ENCODE measurements at places on chromosomes 3 and 15.

- no peak for DNase-seq
Measured at GRCh38 chr3:146953511-146953981, 348.4 kb upstream of the PLSCR5 start.

GRCh38 chr3:4899710-4900109 is 79.5 kb upstream of the BHLHE40 start:
- no peak for DNase-seq

DNA sequence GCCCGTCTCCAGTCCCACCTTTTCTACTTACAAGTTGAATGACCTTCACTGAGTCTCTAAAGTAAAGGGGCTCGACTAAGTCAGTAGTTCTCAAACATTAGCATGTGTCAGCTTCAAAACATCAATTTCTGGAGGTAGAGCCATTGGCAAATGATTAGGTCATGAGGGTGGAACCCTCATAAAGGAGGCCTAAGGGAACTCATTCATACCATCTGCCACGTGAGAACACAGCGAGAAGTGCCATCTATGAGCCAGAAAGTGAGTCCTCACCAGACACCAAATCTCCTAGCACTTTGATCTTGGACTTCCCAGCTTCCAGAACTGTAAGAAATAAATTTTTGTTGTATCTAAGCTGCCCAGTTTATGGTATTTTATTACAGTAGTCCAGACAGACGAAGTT is 129.8 kb downstream of the MEX3B start:
- DNase-seq: no peak

DNA sequence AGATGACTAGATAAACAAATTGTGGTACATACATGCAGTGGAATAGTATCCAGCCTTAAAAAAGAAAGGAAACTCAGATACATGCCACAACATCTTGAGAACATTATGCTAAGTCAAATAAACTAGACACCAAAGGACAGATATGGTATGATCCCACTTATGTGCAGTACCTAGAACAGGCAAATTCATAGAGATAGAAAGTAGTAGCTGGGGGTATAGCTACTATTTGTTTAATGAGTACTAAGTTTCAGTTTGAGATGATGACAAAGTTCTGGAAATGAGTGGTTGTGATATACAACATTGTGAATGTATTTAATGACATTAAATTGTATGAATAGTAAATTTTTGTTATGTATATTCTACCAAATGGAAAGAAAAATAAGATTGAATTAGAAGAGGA is 477.2 kb upstream of the CFAP20DC start:
- no peak for DNase-seq

- no peak for DNase-seq
Measured at GRCh38 chr15:66803749-66804148, 101.7 kb downstream of the SMAD6 start.

- no peak for DNase-seq
Measured at GRCh38 chr15:95464509-95464908, 866.0 kb upstream of the NR2F2 start.

GRCh38 chr3:128168836-128169235 is 15.6 kb downstream of the EEFSEC start:
- no peak for DNase-seq

GRCh38 chr15:81024936-81025335 is 24.2 kb downstream of the TLNRD1 start:
- no peak for DNase-seq

GRCh38 chr15:22903961-22904534 is 65.6 kb downstream of the NIPA2 start:
- DNase-seq: no peak

DNA sequence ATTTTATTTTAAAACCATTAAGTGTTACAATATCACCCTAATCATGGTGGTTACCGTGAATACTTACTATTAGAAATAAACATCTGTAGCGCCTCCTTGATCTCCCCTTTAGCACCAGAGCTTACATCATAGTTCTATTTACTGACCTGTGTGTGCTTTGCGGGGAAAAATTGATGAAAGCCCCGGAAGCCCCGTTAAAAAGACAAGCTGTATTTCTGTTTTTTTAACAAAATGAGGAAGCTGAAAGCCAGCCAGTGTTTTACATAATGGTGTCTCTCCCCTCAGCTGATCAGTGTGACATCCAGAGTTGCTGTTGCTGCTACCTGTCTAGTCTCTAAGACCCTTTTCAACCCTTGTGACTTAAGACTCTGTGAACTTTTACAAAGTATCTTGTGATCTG is 100.8 kb downstream of the OPA1 start:
- DNase-seq: no peak

- no peak for DNase-seq
Measured at GRCh38 chr15:69081310-69082004, 67.0 kb downstream of the NOX5 start.

GRCh38 chr15:31974154-31974794 is 56.0 kb upstream of the CHRNA7 start:
- DNase-seq: no peak

GRCh38 chr15:92655178-92655995 is at the start of gene FAM174B:
Gene FAM174B, minus strand, starts transcription at chr15:92655775.
- no peak for DNase-seq

GRCh38 chr3:185716436-185717108 is 108.3 kb downstream of the IGF2BP2 start:
- DNase-seq: no peak

GRCh38 chr15:59685737-59686297 is 3.3 kb downstream of the BNIP2 start:
- DNase-seq: no peak

DNA sequence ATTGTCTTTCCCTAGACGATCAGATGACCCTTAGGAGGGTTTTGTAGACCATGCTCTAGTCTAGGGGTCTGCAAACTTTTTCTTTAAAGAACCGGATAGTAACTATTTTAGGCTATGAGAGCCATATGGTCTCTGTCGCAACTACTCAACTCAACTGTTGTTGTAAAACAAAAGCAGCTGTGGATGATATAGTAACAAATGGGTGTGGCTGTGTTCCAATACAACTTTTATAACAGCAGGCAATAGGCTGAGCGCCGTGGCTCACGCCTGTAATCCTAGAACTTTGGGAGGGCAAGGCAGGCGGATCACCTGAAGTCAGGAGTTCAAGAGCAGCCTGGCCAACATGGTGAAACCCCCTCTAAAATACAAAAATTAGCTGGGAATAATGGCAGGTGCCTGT is 6.1 kb upstream of the CMTM6 start:
- DNase-seq: no peak

- DNase-seq: no peak
Measured at GRCh38 chr3:87900061-87900460, 158.7 kb downstream of the CGGBP1 start.

- DNase-seq: no peak
Measured at GRCh38 chr3:145134738-145135137, 1026.2 kb downstream of the PLOD2 start.

- no peak for DNase-seq
Measured at GRCh38 chr15:66779331-66780009, 77.4 kb downstream of the SMAD6 start.

- no peak for DNase-seq
Measured at GRCh38 chr15:97786741-97787140, 173.8 kb upstream of the ARRDC4 start.

DNA sequence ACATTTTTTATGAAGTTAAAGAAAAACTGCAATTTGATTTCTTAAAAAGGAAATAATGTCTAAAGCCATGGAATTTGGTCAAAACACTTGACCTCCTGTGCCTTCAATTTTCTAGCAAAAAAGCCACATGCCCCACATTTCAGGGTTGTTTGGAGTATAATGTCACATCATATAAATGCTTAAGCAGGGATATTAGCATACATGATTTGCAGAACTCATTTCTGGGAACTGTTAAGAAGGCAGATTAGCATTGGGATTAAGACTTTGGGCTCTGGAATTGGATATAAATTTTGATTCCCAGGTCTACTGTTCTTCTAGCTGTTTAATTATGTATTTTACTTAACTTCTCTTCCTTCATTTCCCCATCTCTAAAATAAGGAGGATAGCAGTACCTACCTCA is 59.2 kb downstream of the CDIN1 start:
- DNase-seq: no peak

- no peak for DNase-seq
Measured at GRCh38 chr3:12224181-12225147, 64.4 kb upstream of the PPARG start.

- DNase-seq: no peak
Measured at GRCh38 chr15:36622197-36622795, 42.9 kb downstream of the CDIN1 start.

- no peak for DNase-seq
Measured at GRCh38 chr3:61944726-61945125, 383.4 kb downstream of the PTPRG start.

DNA sequence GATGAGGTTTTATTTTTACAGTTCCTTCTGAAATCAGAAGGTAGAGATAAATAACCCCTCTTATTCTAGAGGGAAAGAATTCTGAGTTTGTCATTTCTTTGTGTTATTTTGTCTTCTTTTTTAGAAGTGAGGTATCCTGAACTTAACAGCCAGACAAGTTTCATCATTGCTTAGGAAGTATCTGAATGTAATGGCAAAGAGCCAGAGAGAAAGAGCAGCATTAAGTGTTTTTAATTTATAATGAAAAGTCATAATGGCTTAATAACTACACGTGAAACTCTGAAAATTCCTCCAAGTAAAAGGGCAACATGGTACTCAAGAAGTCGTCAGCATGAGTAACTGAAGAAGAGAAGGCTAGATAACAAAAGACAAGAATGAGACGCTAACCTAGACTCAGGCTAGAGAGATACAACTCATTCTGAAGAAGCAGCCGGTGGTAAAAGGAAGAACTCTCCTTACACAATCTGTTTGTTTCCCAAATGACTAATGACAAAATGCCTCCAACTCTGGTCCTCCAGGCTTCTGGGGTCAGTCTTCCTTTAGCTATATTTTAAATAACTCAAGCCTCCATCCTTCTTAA is 116.2 kb upstream of the NECTIN3 start:
- no peak for DNase-seq

GRCh38 chr3:136239094-136239493 is 11.0 kb upstream of the PCCB start:
- no peak for DNase-seq

DNA sequence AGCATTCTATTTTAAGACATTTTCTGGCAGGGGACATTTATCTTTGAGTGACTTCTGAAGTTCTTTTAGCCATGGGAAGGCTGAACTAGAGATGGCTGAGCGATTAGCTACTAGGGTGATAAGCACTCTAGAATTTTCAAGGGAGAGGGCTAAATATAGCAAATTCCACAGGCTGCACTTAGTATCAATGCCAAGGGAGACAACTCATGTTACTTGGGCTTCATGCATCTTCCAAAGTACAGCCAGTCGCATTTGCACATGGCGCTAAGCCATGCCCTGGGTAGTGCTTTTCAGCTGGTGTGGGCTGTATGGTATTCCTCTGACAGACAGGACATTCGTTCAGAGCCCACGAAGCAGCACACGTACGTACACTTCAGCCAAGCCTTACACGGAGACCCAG is 69.6 kb downstream of the RYR3 start:
- no peak for DNase-seq

- no peak for DNase-seq
Measured at GRCh38 chr3:139454346-139454745, 22.0 kb downstream of the RBP2 start.

GRCh38 chr3:171772427-171773056 is 37.7 kb downstream of the PLD1 start:
- peak; percentile 1 for DNase-seq

DNA sequence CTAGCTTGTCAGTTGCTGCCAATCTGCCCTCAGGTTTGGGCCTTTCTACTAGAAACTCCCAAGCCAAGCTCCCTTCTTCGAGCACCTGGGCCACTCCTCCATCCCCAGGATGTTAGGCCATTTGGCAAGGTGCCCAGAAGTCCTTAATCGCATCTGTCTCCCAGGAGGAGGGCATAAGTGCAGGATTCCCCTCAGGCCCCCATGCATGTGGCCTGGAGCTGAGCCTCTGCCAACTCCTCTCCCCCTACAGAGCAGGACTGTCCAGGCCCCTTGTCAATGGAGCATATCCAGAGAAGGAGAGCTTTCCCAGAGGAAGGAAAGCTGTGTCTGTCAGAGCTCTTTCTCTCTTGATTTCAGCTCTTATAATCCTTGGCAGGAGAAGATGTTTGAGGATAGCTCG is 182.6 kb upstream of the ROPN1 start:
- no peak for DNase-seq

DNA sequence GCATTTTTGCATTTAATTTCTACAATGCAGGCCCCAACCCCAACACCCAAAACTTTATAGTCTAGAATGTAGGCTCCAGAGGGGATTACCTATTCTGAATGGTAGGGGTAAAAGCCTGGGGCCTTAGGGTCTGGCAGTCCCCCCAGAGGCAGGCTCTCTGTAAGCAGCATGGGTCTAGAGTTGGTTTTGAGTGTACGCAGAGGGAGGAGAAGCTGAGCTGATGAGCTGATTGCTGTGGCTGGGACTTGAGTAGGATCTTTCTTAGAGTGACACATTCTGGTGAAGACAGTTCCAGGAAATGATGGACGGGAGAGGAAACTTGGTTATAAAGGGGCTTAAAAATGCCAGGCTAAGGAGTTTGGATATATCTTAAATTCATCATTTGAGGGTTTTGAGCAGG is 2.1 kb downstream of the LPP start:
- DNase-seq: no peak

DNA sequence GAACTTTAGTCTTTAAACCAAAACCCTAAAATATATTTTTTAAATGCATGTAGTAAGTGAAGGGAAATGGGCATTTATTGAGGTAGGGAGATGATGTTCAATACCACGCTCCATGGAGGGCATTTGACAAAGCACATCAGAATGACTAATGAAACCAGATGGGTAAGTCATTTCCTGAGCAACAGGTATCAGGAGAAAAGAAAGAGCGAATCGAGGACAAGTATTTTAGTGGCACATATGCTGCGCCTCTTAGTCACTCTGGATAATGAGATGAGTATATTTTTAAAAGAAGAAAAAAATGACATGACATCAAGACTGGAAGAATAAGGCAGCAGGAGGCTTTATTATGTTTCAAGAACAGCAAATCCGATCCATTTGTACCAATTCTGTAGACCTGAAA is 129.0 kb upstream of the ARHGEF3 start:
- DNase-seq: no peak

DNA sequence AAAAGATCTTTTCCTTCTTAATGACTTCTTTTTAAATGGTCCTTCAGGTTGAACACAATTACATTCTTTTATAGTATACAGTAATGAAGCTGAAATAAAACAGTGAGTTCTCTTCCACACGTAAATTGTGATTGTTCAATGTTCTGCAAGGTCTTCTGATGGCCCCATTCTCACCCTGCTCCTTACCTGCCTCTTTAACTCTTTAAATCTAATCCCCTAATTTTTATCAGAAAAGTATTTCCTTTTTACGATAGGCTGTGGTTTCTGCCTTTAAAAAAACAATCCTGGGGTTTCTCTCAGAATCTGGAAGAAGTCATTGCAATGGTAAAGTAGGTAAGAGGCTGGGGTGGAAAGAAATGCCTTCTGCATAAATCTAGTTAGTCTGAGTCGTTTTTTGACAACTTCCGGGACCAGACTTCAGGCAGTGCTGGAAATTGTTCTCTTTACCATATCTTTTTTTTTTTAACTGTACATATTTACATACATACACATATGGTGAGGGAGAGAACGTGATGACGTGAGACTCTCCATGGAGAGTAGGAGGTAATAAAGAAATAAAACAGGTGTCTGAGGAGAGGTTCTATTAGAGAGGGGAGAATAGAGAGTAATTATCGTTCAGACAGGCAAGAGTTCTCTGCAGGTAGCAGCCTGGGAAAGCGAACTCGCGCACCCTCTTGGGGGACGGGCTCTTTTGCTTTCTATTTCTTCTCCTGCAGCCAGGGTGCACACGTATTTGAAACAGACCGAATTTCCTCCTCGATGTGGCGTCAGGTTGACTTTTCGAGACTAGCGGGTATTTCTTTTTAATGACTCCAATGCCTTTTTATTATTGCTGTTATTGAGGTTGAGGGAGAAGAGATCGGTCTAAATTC is at the start of gene SIDT1:
Gene SIDT1 (plus strand): TSS at position 730 of the 872 bp plus-strand sequence. CDS start 467 bp downstream, outside the sequence.
- peak; percentile 28 for DNase-seq

Measured in activated CD4-positive, CD25-positive, alpha-beta regulatory T cell (primary cell).